ENCODE measurements at places on chromosomes 3 and 15.

DNA sequence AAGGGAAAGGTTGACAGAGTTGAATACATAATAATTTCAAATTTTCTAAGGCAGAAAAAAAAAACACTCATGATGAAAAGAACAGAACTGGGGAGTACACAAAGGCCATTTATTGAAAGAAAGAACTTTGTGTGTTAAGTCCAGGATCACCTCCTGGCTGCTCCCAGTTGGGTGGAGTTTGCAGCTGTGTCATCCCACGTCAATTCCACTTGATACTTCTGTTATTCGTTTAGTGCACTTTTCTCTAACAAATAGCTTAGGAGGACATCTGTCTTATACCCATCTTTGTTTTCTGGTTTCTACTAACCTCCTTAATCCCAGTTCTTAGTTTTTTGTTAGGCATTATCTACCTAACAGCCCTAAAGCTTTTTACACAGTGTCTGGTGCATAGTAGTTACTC, 44.7 kb downstream of the SGO1 start:
- no peak for DNase-seq

DNA sequence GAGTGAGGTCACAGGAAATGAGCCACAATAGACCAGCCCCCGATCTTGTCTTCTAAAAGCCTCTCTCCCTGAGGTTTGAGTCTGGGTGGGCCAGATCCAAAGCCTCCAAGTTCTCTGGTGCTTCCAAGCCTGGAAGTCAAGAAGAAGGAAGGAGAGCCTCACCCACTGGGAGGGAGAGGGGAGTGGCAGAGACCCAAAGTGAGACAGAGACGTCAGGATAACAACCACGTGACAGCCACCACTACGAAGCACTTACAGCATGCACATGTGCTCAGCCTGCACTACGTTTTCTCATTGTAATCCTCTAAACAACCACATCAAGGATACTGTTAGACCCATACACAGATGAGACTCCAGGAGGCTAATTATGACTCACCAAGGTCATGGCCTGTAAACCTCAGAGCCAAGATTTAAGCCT, 197.3 kb upstream of the LINGO1 start:
- DNase-seq = no peak

DNA sequence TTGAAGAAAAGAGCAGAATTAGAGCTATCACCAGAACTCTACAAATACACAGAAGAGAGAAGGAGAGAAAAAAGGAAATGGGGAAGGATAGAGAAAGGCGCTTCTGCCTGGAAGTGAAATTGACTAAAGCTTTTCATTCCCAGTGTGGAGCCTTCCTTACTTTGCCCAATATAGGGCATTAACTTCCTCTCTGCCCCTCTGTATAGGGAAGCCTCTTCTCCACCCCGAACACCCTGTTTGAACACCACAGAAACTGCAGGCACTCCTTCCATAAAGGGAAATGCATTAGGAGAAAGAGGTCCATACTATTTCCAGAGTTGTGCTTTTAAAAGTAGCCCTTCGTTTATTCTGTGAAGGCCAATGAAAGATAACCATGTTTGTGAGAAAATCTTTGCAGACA, 248.5 kb downstream of the RAP2B start:
- no peak for DNase-seq

GRCh38 chr15:95295363-95295762, 1035.1 kb upstream of the NR2F2 start:
- no peak for DNase-seq

DNA sequence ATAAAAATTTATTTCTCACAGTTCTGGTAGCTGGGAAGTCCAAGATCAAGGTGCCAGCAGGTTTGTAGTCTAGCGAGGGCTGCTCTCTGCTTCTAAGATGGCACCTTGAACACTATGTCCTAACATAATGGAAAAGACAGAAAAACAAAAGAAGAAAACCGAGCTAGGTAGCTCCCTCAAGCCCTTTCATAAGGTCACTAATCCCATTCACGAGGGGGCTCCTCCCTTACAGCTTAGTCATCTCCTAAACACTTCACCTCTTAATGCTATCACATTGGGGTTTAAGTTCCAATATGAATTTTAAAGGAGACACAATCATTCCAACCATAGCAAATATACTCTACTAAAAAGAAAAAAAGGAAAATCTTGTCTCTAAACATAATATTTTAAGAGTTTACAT, 23.6 kb downstream of the GOLGA6D start:
- no peak for DNase-seq

GRCh38 chr3:89947337-89947954, 840.0 kb downstream of the EPHA3 start:
- DNase-seq = no peak

DNA sequence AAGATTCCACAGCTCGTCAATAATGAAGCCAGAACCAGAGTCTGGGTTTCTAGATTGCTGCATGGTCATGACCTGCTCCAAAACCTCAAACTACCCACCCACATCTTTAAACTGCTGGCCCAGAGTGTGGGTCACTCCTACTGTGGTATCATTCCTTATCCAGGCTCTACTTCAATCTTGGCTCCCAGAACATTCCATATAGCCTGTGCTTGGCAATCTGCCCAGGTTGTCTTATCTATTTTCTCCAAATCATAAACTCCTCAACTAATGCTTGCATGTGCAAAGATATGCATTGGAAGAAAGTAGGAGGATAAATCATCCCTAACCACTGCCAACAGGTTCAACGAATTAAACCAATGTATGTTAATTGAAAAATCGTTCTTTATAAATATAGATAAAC, 169.7 kb downstream of the ANXA2 start:
- no peak for DNase-seq

- no peak for DNase-seq
Measured at GRCh38 chr3:30113906-30114305, 492.5 kb upstream of the TGFBR2 start.

DNA sequence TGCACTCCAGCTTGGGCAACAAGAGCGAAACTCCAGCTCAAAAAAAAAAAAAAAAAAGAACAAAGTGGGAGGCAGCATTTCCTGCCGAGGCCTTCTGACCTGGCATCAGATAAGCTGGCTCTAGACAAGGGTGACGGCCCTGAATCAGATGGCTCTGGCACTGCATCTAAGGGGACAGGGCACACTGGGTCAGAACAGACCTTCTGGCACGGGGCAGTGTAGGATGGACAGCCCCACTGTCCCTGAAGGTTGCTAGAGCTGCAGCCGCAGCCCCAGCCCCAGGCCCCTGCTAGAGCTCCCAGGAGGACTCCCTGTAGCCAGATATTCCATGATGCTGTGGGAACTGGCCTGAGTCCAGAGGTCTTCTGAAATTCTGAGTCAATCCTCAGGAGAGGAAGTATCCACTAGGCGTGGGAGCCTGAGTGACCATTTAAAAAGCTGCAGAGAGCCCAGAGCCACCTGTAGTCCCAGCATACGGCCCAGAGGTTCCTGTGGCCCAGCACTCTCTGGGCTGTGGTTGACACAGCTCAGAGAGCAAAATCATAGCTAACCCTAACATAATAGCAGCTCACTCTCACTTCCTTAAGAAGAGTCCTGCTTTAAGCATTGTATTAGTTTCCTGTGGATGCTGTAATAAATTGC, 69.2 kb upstream of the MFGE8 start:
- peak; percentile 12 for DNase-seq

DNA sequence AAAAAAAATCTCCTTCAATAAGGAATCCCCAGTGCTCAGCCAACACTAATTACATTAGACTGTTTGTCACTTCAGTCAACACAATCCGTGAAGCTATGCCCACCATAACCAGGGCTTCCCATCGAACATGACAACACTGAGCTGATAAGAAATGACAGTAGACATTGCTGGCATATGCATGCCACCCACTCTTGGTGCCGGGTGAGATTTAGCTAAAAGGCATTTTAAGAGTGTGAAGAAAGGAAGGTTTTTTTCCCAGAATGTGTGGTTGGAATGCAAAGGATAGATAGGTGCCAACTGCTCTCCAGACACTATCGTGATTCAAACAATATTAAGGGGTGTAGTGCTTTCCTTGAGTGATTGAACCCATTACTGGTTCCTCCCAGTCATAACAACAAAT, 344.0 kb upstream of the LMCD1 start:
- DNase-seq = no peak

- no peak for DNase-seq
Measured at GRCh38 chr3:60202052-60202726, 1049.1 kb downstream of the FHIT start.

- DNase-seq = no peak
Measured at GRCh38 chr3:63974451-63974850, 48.8 kb downstream of the PSMD6 start.

GRCh38 chr15:68512052-68512451, 66.7 kb upstream of the CORO2B start:
- no peak for DNase-seq

DNA sequence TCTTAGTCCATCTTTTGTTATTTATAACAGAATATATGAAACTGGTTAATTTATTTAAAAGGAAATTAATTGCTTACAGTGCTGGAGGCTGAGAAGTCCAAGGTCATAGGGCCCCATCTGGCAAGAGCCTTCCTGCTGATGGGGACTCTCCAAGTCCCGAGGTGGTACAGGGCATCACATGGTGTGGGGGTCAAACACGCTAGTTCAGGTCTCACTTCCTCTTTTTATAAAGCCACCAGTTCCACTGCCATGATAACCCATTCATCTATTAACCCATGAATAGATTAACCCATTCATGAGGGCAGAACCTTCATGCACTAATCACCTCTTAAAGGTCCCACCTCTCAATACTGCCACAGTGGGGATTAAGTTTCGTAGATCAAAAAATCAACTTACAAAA, 659.3 kb downstream of the NAALADL2 start:
- no peak for DNase-seq

DNA sequence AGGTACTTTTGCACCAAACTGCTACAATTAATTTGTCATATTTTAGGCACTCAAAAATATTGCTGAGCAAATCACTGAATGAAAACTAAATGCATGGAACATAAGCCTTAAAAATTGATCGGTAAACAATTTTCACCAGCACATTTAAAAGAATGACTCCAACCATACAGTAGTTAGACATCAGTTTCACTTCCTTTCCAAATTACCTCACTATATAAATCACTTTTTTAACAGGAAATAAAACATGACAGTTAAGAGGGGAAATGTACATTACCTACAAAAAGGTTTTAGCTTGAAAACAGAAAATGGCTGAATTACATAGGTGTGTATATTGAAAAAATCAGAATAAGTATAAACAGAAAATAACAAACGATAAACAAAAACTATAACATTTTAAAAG, 108.4 kb downstream of the SERPINI1 start:
- no peak for DNase-seq

DNA sequence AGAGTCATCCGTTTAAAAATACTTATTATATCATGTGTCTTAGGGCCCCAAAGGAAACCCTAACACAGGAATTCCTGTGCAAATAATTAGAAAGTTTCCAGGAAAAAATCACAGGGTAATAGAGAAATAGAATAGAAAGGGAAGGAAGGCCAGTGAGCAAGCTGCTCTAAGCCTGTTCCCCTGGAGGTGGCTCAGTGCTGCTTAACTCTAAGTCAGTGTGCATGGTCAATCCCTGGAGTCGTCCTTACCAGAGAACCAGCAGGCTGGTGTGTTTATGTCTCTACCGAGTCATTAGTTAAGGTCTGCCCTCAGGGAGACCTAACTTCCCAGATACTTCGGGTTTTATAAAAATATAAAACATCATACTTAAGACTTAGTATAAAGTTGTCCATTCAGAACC, 21.0 kb upstream of the MCF2L2 start:
- no peak for DNase-seq

DNA sequence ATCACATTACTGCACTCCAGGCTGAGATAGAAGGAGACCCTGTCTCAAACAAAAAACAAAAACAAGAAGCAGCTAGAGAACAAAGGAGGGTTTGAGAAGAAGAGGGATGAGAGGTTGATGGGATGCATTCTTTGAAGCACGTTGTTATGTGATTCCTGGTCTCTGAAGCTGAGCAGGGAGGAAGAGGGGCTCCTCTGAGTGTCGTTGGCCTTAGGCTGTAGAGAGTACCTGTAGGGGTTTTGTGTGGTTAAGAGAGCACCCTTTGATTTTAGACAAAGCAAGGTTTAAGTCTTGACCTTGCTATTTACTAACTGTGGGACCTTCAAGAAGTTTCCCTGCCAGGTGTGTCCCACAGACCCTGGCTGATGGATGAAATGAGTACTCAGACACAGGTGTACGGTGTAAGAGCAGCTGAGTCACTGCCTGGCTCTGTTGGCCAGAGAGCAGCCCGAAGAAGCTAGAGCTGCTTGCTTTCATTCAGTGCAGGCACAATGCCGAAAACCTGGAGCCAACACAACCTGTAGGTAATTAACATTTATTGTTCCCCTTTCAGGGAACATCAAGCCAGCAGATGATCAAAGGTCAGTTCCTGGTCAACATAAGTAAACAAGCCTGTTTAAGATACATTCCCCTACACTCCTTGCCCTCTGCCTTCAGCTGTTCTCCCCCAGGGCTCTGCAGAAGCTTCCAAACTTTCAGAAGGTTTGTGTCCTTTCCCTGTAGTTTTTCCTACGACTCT, 67.2 kb downstream of the LRRK1 start:
- DNase-seq = no peak

GRCh38 chr3:186257866-186258265, 104.2 kb downstream of the DGKG start:
- DNase-seq = no peak

DNA sequence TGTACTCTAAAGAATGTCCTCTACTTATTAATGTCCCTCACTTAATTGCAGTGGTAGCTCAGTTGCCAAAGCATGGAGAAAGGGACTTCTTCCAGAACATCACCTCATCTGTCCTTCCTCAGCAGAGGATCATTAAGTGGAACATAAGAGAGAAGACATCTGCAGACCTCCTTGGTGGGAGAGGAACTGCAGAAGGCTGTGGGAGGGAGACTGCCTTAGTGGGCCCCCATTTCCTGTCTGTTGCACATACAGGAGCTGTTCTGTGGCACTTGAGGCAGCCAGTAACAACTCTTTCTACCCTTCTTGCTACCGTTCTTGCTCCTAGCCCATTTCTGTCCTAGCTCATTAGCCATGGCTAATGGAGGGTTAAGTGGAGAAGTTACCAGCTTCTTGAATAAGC, 33.6 kb downstream of the HPS3 start:
- DNase-seq = no peak

DNA sequence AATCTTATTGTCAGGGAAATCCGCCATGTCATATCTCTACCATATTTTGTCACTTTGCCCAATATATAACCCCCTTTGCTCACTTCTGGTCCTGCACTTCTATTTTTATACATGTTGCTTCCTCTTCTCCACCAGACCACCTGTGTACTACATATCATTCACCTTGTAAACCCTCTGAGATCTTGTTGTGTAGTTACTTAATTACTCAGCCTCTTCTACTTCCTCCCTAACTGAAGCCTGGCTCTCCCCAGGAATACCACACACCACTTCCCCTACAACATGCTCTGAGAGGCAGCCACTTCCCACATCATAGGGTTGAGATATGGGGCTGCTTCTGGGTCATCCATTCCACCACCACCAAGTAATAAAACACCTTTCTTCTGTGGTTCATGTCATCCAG, 10.0 kb downstream of the HEXA start:
- no peak for DNase-seq

GRCh38 chr15:87761736-87762509, 494.6 kb downstream of the NTRK3 start:
- no peak for DNase-seq

Data from right kidney (tissue), 9 donors.